Tibial nerve (tissue), 4 donors: ENCODE measurements at places on chromosomes 7 and 10. TPM values are rescaled to one million over a fixed set of nuclear protein-coding genes. Genes with fewer than 3 reads are reported as not detected.

Gene TEX47
- total RNA-seq = not detected

Gene CYP2C8
- total RNA-seq = 0.90 TPM

Gene FAM25G
- not detected for total RNA-seq

Gene HECW1
- 10.9 TPM for total RNA-seq

Gene MPP7
- 4.0 TPM for total RNA-seq

Gene UPK3BL2
- 3.8 TPM for total RNA-seq

Gene MYOF
- 70.4 TPM for total RNA-seq

Gene MSMB
- total RNA-seq = not detected

Gene IFIT3
- 24.3 TPM for total RNA-seq

DNA sequence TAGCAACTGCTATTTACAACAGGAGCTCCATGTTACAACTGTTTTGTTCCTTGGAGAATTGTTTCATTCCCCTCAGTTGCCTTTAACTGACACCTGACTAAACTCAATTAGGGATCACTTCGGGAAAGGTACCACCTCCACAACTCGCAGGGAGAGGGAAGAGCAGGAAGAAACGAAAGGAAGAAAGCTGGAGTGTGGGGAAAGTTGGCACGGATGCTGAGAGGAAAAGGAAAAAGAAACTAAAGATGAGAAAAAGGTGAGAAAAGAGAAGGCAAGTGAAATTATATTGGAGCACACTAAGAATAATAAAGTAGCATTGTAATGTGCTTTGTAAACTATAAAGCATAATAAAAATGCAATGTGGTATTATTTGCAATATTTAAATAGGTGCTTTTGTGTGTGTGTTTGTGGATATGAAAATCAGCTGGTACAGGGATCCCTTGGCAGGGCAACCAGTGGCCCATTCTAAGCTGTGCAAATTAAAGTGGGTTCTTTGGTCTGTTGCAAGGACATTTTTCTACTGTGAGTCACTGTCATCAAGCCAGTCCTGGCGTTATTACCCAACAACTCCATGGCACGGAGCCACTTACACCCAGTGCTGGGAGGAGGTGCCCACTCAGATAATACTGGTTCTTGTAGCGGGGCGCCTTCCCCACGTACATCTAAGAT lies 45.9 kb downstream of the HIPK2 start:
- peak overlapping the region; percentile 67 for H3K27ac ChIP-seq
- H3K27me3 ChIP-seq = no peaks in the 10 kb centered on the region
- H3K4me3 ChIP-seq = peak overlapping the region; percentile 18
- H3K4me1 ChIP-seq = peaks cover 58% of the 10 kb centered on the region
- H3K36me3 ChIP-seq = no peaks in the 10 kb centered on the region
- peak; percentile 82 for DNase-seq

DNA sequence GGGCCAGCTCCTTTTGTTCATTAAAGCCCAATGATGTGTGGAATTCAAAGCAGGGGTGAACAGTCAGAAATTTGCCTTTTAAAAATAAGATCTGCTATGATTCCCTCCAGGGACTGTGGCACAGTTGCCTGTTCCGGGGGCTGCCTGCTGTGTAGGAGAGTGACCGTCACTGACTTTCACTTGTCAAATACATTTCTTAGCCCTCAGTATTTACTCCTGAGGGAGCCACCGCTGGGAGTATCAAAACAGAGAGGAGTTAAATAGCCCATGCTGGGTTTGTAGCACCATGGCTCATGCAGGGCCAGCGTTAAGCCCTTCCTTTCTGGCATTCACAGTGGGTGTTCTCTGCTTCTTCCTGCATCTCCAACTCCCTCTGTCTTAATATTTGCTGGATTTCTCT lies 897.8 kb downstream of the SORCS3 start:
- no peaks in the 10 kb centered on the region for H3K36me3 ChIP-seq
- H3K27me3 ChIP-seq = no peaks in the 10 kb centered on the region
- DNase-seq = no peak
- no peak overlapping the region for H3K4me3 ChIP-seq

DNA sequence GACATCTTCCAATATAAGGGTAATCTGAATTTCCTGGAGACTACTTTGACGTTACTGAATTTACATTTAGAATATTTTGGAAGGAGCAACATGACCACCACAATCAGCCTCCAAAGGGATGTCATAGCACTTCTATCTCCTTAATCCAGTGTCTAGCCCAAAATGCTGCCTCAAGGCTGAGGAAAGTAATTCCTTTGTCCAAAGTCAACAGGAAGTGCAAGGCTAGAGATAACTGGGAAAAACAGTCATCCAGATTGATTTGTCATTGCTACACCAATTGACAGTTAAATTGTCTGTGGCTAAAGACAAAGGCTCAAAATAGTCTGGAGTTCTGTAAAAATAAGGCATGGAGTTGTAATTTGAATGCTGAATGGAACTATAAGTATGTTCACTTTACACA lies 3.9 kb upstream of the TFPI2 start:
- H3K27me3 ChIP-seq = peaks cover 12% of the 10 kb centered on the region
- no peak overlapping the region for H3K27ac ChIP-seq
- H3K36me3 ChIP-seq = no peaks in the 10 kb centered on the region
- H3K4me3 ChIP-seq = no peak overlapping the region
- H3K4me1 ChIP-seq = peaks cover 4% of the 10 kb centered on the region
- DNase-seq = no peak

DNA sequence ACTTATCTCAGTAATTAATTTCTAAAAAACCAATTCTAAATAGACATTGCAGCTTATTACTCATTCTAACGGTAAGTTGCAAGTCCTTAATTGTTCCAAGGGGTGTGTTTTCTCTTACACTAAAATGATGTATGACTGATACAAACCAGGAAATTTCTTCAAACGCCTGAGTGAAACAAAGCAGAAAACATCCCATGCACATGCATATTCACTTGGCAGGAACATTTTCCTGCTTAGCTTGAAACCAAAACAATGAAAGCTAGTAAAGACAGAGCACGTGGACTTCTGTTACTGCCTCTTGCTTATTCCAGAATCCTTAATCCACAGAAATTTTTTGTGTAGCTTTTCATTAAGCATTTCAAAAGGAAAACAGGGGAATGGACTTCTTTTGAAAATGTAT lies 187.7 kb downstream of the MTERF1 start:
- no peaks in the 10 kb centered on the region for H3K36me3 ChIP-seq
- H3K27me3 ChIP-seq = no peaks in the 10 kb centered on the region
- H3K4me1 ChIP-seq = no peaks in the 10 kb centered on the region

GRCh38 chr7:20795881-20796280 lies 9.2 kb upstream of the SP8 start:
- no peaks in the 10 kb centered on the region for H3K27me3 ChIP-seq
- H3K36me3 ChIP-seq = no peaks in the 10 kb centered on the region
- H3K4me1 ChIP-seq = no peaks in the 10 kb centered on the region
- no peak overlapping the region for H3K27ac ChIP-seq
- no peak for DNase-seq

GRCh38 chr10:36808625-36809362 lies 316.6 kb upstream of the ANKRD30A start:
- no peak overlapping the region for H3K27ac ChIP-seq
- H3K4me1 ChIP-seq = no peaks in the 10 kb centered on the region
- H3K4me3 ChIP-seq = no peak overlapping the region
- H3K36me3 ChIP-seq = no peaks in the 10 kb centered on the region
- H3K27me3 ChIP-seq = no peaks in the 10 kb centered on the region
- no peak for DNase-seq

DNA sequence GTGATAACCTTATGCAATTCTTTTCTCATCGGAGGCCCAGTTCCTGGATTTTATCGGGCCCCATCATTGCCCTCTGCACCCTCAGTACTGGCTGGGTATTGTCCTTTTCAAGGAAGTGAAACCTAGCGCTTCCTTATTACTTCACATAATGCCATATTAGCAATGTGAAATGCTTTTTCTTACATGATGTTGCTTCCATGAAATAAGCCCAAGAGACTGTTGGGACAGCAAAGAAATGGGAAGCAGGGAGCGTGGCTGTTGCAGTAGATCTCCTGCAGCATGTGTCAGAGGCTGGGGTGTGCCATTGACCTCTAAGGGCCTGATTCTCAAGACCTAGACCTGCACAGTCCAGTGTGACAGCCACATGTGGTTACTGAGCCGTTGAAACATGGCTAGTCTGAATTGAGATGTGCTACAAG lies 8.1 kb downstream of the CHN2 start:
- H3K4me1 ChIP-seq = no peaks in the 10 kb centered on the region
- H3K36me3 ChIP-seq = no peaks in the 10 kb centered on the region
- no peak overlapping the region for H3K4me3 ChIP-seq
- peak; percentile 13 for DNase-seq
- H3K27me3 ChIP-seq = no peaks in the 10 kb centered on the region

- peaks cover 7% of the 10 kb centered on the region for H3K4me1 ChIP-seq
- H3K27me3 ChIP-seq = no peaks in the 10 kb centered on the region
- DNase-seq = no peak
- no peak overlapping the region for H3K27ac ChIP-seq
- no peak overlapping the region for H3K4me3 ChIP-seq
Measured at GRCh38 chr7:108307194-108307593, 149.0 kb downstream of the NRCAM start.
